AG08396 (cell line): ENCODE measurements at places on chromosomes 13 and 19.

DNA sequence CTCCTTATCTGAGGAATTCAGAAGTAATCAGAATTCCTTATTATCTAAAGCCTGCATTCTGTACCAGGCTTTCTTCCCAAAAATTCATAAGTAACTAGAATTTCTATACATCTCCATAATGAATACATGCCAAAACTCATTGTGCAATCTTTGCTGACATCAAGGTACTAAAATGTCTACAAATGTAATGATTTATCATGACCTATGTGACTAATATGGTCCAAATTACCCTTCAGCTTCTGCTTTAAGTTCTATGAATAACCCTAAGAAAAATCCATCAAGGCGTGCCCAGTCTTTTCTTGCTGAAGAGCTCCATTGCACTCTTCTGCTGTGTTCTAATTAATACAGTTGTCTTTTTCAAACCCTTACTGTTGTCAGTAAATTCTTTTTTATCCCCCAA is 58.5 kb upstream of the SLITRK1 start:
- no peak for DNase-seq

- DNase-seq: no peak
These were observed 4.6 kb downstream of the ICAM5 start for GRCh38 chr19:10294368-10294697.

DNA sequence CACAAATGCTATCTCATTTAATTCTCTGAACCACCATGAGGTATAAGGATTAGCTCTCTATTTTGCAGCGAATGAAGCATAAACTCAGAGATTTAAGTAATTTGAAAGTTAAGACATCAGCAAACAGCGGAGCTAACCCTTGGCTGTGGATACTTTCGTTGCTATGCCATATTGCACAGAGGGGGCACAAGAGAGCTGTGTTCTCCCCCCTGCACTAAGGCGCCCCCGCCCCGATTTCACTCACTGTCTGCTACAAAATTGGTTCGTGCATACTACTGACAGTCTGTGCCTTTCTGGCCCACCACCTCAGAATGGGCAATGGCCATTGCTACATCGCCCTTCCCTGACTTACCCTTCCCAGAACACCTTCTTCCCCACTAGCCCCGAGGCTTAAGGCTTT is 105.7 kb upstream of the OBI1 start:
- no peak for DNase-seq

- DNase-seq: no peak
These were observed 12.2 kb downstream of the PLEKHJ1 start for GRCh38 chr19:2223959-2224358.

DNA sequence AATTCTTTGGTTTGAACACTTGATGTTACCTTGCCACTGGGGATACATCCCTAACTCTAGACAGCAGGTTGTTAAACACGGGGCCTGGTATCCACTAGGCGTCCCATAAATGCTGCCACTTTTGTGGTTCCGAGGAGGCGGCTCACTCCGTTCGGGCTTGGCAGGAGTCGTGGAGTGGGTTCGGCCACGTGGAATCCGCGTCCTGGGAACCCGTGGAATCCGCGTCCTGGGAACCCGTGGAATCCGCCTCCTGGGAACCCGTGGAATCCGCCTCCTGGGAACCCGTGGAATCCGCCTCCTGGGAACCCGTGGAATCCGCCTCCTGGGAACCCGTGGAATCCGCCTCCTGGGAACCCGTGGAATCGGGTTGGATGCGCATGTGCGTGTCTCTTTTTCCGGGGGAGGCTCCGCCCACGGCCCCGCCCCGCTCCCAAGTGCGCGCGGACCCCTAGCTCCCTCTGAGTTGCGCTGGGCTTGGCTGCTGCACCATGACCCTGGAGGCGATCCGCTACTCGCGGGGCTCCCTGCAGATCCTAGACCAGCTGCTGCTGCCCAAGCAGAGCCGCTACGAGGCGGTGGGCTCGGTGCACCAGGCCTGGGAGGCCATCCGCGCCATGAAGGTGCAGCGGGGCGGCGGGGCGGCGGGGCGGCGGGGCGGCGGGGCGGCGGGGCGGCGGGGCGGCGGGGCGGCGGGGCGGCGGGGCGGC is at the start of gene MRI1:
Gene MRI1 (plus strand): TSS at position 422 of the 707 bp plus-strand sequence. CDS start 67 bp downstream, at position 489.
- peak; percentile 91 for DNase-seq

DNA sequence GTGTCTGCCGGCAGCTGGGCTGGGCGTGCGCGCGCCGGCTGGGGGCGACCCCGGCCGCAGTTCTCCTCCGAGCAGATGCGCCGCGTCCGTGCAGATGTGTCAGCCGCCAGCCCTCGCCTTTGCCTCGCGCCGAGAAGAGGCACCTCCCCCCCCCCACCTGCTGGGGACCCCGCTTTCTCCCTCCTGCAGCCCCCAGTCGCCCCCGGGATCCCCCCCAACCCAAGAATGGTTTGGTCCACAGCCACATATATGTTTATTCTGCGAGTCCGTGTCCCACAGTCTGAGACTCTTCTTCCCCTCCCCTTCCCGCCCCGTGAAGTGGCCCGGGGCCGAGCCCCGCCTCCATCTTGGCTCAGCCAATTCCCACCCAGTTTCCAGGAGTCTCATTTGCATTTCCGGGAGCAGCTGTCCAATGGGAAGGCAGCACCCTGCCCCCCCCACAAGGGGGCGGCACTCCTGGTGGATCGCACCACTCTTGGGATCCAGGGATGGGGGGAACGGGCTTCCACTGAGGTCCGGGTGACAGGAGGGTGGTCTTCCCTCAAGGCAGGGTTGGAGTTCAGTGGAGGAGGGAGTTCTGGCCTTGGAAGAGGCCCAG is 8.6 kb downstream of the ISOC2 start:
- peak; percentile 89 for DNase-seq

DNA sequence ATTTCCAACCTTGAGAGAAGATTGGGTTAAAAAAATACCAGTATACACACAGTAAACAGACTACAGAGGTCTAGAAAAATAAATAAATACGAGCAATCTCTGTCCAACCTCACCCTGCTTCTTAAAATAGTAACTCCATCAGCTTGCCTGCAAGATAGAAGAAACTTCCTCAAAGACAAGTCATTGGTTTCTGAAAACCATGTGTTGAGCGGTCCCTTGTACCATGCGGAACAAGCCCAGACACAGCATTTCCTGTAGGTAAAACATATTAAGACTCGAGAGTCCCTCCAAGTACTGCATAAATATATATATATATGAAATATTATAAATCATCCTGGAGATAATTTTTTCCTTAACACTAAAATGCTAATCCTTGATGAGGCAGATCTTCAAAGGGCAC is 157.4 kb downstream of the MZT1 start:
- DNase-seq: no peak

- DNase-seq: no peak
These were observed 21.7 kb upstream of the CALM3 start for GRCh38 chr19:46579361-46579879.

DNA sequence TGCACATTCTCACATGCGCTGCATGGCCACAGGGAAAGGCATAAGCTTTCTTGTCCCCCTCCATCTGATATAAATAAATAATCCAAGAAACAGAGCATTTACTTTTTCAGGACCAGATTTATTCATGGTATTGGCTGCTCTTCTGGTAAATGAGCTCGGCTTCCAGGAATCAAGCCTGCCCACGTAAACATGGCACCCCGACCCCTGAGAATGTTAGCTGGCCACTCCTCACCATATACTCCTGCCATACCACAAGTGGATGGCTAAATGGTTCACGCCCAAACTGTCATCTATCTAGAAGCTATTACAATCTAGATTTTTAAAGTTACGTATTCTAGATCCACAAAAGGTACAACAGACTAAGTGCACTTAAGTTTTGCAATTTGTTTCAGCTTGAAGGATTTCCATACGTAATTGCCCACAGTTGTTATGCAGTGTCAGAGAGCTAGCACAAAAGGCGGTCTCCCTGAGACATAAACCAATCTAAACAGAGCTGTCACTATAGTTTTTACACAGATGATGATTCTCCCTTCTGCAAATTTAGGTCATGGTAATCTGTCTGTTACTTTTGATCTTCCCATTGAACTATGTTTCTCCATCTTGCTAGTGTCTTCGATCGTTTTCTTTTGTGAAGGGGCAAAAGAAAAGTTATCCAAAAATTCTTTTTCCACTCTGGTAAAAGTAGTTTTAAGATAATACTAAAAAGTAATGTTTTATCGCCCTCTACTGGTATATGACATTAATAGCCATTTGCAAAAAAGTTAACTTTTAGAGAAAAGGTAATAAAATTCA is 16.2 kb upstream of the FOXO1 start:
- no peak for DNase-seq

GRCh38 chr13:92671821-92672220 is 554.8 kb upstream of the GPC6 start:
- no peak for DNase-seq

GRCh38 chr19:3057275-3057714 is 5.0 kb downstream of the TLE5 start:
- peak; percentile 70 for DNase-seq

DNA sequence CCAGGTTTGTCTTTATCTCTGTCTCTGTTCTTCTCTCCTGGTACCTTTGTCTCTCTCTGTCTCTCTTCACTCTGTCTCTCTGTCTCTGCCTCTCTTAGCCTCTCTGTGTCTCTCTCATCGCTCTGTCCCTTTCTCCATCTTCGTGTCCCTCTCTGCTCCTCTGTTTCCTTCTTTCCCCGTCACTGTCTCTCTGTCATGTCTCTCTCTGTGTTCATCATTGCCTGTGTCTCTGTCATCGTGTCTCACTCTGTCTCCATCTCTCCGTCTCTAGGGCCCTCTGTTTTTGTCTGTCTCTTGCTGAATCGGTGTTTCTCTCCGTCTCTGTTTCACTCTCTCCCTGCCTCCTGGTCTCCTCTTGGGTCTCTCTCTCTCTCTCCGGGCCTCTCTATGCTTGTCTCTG is 2.9 kb upstream of the KCNN4 start:
- no peak for DNase-seq

- no peak for DNase-seq
These were observed 15.9 kb upstream of the DNAJC3 start for GRCh38 chr13:95660981-95661581.

- DNase-seq: no peak
These were observed 173.5 kb downstream of the TSHZ3 start for GRCh38 chr19:31175564-31176348.

DNA sequence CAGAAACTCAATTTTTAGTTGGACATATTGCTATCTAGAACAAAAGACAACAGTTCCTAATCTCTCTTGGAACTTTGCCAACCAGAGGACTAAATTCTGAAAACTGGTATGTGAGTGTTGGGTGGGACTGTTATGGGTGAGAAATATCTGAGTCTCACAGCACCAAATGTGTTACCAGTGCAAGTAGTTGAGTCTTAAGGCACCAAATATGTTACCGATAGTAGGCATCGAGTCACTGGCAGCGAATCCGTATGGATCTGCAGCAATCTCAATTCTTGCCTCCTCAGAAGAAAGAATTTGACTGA is 575.2 kb downstream of the DACH1 start:
- no peak for DNase-seq

DNA sequence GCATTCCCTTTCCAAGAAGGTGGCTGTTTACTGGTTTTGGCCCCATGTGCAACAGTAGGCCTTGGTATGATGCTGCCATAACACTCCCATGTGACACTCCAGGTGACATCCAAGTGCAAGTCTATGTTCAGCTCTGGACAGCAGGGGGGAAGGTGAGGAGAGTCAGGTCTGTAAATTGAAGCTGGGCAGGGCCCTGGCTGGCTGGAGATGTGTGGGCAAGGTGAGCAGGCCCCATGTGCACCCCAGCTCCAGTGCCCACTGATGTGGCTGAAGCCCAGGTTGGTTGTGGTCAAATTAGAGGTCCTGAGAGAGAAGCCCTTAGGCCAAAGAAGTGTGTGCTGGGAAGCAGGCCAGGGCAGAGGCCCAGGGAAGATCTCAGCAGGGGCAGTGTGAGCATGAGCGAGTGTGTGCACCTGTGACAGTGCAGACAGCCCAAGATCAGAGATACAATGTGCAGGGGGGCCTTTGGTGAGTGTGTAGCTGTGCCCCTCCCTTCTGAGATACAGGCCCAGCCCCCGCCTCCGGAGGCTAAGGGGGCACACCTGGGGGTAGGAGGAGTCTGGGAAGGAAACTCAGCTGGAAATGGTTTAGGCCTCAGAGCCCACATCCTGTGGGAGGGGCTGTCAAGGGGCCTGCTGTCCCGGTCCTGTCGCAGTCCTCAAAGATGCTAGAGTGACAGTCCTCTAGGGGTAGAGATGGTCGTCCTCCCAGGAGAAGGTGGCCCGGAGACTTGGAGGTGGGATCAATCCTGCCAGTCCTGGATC is 18.6 kb downstream of the DEDD2 start:
- DNase-seq: no peak

GRCh38 chr13:75432045-75432444 is 49.9 kb downstream of the TBC1D4 start:
- no peak for DNase-seq

DNA sequence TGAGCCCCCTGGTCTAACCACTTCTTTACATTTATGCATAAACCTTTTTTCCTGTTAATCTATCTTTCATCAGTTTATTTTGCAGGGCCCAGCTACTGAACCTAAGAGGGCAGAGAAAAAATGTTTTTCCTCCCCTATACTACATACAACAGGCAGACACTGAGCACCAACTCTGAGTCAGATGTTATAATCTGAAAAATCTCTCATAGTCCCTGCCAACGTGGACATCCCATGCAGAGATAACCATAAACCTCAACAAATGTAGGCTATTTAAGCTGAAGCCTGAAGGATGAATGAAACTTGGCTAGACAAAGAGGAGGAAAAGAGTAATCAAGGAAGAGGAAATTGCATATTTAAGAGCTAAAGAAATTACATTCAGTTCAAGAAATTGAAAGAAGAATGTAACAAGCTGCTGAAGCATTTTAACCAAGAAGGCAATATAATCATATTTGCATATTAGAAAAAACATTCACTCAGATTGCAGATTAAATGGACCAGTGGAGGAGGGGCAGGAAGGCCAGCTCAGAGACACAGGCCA is 2.6 kb downstream of the NEK3 start:
- peak; percentile 12 for DNase-seq

- no peak for DNase-seq
These were observed 69.5 kb downstream of the POLR1D start for GRCh38 chr13:27691207-27691606.
